ENCODE measurements at places on chromosomes 2 and 18. TPM values are rescaled to one million over a fixed set of nuclear protein-coding genes. Genes with fewer than 3 reads are reported as not detected.

MBD2 gene
- total RNA-seq = 27.2 TPM

CYS1 gene
- 0.31 TPM for total RNA-seq

GRCh38 chr2:170973225-170973491 is 44.1 kb downstream of the GORASP2 start:
- no peaks in the 10 kb centered on the region for H3K36me3 ChIP-seq
- H3K27me3 ChIP-seq = no peaks in the 10 kb centered on the region
- H3K4me3 ChIP-seq = peak overlapping the region; percentile 74
- no peak for DNase-seq
- no peaks in the 10 kb centered on the region for H3K4me1 ChIP-seq
- H3K27ac ChIP-seq = peak overlapping the region; percentile 38

- no peaks in the 10 kb centered on the region for H3K27me3 ChIP-seq
- DNase-seq = no peak
- no peaks in the 10 kb centered on the region for H3K4me1 ChIP-seq
- H3K4me3 ChIP-seq = no peak overlapping the region
- no peak overlapping the region for H3K27ac ChIP-seq
Measured at GRCh38 chr2:180849851-180850250, 130.6 kb upstream of the UBE2E3 start.

DNA sequence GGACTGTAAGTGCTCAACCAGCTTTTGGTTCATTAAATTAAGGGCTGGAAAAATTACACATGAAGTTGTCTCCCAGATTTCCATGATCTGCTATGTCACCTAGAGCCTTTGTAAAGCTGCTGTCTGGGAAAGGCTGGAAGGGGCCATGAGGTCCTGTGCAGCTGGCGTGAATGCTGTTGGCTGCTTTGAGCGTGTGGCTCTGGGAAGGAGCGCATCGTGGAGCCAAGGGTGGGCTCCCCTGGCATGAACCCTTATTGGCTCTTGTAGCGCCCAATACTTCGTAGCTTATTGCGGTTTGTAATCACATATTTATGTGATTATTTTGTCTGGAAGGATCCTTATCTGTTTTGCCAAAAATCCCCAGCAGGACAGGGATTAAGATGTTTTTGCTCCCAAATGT is 70.5 kb upstream of the LMAN1 start:
- H3K4me3 ChIP-seq = no peak overlapping the region
- H3K4me1 ChIP-seq = no peaks in the 10 kb centered on the region
- H3K27ac ChIP-seq = no peak overlapping the region
- no peak for DNase-seq
- no peaks in the 10 kb centered on the region for H3K27me3 ChIP-seq

DNA sequence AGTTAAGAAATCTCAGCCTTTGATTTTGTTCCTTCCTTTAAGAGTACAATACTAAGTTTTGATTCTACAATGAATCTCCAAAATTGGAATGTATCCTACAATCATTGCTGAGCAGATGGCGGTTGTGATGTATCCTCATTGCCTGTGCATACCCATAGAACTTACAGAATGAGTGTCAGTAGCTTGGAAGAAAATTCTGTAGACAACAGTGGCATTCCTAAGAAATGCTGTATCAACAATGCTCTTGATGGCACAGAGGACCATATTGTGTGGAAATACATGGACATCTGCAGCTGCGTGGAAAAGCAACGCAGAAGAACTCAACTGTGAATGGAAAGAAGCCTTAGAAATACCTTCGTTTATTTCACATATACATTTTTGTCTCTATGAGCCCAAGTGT is 30.2 kb downstream of the GAREM1 start:
- H3K4me1 ChIP-seq = no peaks in the 10 kb centered on the region
- H3K36me3 ChIP-seq = no peaks in the 10 kb centered on the region
- no peak overlapping the region for H3K4me3 ChIP-seq
- H3K27me3 ChIP-seq = no peaks in the 10 kb centered on the region

DNA sequence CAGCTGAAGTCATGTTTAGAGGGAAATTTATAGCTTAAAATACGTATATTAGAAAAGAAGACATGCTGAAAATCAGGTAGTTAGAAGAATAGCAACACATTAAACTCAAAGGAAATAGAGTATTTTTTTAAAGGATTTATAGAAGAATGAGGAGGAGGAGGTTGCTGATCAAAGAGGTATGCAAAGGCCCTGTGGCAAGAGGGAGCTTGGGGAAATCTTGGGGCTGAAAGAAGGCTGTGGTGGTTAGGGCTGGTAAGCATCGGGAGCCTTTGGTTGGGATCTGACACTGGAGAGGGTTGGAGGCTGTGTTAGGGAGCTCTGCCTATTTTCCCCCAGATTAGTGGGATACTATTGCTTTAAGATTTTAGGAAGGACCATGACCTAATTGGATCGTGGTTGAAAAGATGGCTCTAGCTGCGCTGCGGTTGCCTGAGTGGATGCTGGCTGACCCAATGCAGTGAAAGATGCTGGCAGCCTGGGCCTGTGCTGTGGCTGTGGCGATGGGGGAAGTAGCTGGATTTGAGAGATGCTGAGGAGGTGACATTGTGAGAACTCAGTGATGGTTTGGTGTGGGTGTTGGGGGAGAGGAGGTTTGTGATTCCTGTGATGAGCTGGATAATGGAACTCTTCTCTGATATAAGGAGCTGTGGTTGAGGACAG is 11.7 kb downstream of the DGKD start:
- H3K4me3 ChIP-seq = no peak overlapping the region
- no peak overlapping the region for H3K27ac ChIP-seq
- H3K36me3 ChIP-seq = no peaks in the 10 kb centered on the region
- DNase-seq = no peak
- H3K27me3 ChIP-seq = no peaks in the 10 kb centered on the region

DNA sequence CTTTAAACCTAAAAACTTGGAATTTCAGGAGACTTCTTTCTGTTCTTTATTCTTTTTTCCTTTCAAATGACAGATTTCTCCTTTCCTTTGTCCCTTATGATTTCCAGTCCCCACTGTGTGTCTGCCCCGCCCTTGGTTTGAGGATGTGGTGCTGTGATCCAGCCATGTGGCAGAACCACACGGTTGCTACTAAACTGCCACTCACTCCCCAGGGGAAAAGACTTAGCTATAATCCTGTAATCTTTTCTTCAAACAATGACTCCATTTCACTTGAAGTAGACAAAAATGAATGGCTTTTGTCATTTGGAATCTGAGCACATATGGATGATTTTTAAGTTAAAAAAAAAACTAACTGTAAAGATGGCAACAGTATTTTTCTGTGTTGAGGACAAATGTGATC is 76.2 kb upstream of the STAM2 start:
- DNase-seq = no peak
- no peak overlapping the region for H3K27ac ChIP-seq
- no peaks in the 10 kb centered on the region for H3K27me3 ChIP-seq
- no peaks in the 10 kb centered on the region for H3K36me3 ChIP-seq
- no peak overlapping the region for H3K4me3 ChIP-seq
- H3K4me1 ChIP-seq = no peaks in the 10 kb centered on the region

- DNase-seq = no peak
- no peak overlapping the region for H3K27ac ChIP-seq
- H3K4me3 ChIP-seq = no peak overlapping the region
- no peaks in the 10 kb centered on the region for H3K4me1 ChIP-seq
Measured at GRCh38 chr2:135998879-135999278, 13.5 kb upstream of the DARS1 start.

- no peak overlapping the region for H3K27ac ChIP-seq
- no peaks in the 10 kb centered on the region for H3K4me1 ChIP-seq
- no peak overlapping the region for H3K4me3 ChIP-seq
- H3K27me3 ChIP-seq = no peaks in the 10 kb centered on the region
- H3K36me3 ChIP-seq = no peaks in the 10 kb centered on the region
Measured at GRCh38 chr2:67216881-67217280, 180.3 kb upstream of the ETAA1 start.

DNA sequence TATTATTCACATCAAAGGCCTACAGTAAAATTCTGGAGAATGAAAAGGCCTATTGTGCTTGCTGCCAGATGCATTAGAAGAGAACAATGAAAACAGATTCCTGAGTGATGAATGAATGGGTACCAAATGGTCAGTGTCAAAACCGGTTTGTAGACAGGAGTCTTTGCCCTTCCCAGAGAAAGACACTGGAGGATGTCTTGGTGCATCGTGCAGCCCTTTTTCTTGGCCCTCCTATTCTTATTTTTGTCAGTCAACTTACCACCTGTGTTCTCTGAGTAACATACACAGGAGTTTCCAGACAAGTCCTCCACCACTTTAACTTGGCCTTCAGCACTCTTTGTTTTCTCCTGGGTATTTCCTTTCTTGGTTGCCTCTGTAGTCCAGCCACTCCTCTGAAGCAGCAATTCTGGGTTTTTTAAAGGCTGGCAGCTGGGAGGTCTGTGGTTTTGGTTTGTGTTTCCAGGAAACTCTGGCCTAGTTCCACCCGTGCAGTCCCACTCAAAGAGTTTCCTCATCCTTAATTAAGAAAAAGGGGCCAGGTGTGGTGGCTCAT is 29.4 kb downstream of the PSTPIP2 start:
- H3K36me3 ChIP-seq = no peaks in the 10 kb centered on the region
- DNase-seq = no peak
- no peak overlapping the region for H3K4me3 ChIP-seq
- no peaks in the 10 kb centered on the region for H3K27me3 ChIP-seq

Measured in right lobe of liver (tissue), 6 donors.